ENCODE measurements at places on chromosomes 4 and X. TPM values are rescaled to one million over a fixed set of nuclear protein-coding genes. Genes with fewer than 3 reads are reported as not detected.

DNA sequence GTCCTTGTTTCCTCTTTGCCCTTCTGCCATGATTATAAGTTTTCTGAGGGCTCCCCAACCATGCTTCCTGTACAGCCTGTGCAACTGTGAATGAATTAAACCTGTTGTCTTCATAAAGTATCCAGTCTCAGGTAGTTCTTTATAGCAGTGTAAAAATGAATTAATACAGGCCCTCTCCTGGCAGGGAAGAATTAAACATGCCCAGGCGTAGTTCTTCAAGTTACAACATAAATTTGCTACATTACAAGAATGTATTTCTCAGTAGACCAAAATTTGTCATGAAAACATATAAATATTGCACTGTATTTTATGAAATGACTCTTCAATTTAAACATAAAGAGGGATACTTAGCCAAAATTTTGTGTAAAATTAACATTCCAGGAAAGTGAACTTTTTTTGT, 1089.9 kb upstream of the PCDH10 start:
- DNase-seq: no peak

DNA sequence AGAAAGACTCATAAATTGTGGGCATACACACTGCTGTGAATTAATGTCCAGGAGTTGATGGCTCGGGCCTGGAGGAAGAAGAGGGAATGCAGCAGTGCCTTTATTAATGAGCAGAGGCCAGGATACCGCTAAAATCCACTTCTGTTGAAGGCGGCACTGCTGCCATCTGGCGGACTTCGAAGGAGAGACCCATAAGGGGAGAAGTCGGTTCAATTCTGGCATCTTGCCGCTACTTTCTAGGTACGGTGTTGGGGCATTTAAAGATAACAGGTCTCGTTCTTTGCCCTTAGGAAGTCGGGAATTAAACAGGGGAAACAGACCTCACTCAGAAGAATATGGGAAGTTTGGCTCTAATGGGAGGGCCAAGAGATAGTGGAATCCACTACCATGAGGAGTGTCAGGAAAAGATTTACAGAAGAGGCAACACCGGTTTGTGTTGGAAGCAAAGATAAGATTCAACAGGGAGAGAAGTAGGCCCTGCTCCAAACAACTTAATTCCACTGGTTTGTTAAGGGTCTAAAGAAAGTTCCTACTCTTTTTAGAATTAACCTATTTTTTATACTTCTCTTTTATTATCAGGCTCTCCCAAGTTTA, 133.6 kb upstream of the GIMD1 start:
- peak; percentile 53 for DNase-seq

DNA sequence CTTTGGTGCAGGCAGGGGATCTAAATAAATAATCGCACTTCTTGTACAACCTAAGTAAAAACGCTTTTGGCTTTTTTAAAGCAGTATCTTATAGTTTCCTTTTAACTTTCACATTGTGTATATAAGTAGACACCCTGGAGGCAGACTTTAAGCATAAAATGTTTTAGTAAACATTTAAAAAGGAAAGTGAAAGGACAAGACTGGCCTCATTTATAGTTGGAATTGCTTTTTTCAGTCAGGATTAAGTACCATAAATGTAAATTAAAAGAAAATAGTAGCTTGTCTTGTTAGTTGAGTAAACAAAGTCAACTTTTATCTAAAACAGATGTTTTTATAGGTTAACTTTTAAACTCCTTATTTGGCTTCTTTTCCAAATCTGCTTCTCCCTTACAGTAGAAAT, 39.7 kb downstream of the PTPN13 start:
- DNase-seq: no peak

DNA sequence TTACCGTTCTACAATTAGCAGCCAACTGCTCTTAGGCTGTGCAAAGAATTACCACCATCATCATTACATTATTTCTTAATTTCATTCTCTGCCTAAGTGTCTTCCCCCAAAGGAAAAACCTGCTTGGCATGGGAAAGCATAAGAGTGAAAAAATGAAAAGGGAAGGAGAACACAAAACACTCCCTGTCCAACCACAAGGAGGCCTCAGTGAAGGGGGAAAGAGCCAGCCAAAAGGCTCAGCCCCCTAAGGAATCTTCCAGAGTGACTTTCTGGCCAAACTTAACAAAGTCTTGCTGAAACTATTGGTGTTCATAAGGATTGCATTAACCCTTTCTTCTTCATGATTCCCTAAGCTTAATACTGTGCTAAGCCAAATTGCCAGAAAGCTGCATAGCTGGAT, 287.4 kb downstream of the SMARCA1 start:
- no peak for DNase-seq

- no peak for DNase-seq
Measured at GRCh38 chrX:2933125-2933900, 4.2 kb upstream of the ARSD start.

GRCh38 chr4:123386609-123387008, 10.0 kb upstream of the SPRY1 start:
- DNase-seq: peak; percentile 73

DNA sequence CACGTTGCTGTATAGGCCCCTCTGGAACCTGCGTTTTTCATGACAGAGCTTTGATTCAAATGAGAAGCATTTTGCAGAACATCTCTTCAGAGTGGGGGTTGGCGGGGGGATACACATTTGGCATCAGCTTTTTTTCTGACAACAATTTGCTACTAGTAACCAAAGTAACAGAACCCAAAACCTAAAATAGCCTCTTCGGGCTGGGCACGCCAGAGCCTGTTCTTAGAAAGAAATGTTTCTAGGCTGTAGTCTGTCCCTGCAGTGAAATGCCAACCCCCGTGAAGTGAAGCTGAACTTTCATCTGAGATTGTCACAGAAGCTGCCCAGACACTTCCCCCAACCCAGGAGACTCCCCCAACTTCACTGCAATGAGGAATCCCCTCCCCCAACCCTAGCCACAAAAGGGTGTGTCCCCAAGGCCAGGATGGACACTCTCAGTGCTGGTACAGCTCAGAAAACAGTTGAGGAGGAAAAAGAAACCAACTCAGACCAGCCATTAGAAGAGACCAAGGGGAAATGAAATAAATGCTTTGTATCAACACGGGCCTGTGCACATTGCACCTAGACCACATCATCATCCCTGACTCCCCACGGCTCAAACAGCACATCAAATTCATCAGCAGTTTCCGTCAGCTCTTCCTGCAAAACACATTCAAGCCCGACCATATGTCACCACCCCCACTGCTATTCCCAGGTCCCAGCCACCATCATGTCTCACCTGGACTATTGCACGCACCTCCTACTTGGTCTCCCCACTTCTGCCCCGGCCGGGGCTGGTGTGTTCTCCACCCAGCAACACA, 8.4 kb upstream of the MAN2B2 start:
- no peak for DNase-seq

DNA sequence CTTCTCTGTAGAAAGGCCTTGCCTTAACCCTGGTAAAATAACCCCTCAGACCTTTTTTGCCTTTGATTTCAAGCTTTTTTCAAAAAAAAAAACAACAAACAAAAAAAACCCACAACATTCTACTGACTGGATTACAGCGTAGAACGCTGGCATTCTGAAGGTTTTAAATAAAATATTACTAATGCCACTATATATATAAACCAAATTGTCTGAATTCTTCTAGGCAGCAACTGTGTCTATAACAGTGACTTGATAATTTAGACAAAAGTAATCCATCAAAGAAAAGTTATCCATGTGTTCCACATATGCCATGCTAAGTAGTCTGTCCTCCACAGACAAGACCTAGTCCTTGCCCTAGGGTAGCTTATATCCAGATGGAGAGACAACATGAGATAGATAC, 33.6 kb upstream of the CXCL8 start:
- DNase-seq: no peak

GRCh38 chr4:109183931-109184490, 118.4 kb downstream of the COL25A1 start:
- DNase-seq: no peak

DNA sequence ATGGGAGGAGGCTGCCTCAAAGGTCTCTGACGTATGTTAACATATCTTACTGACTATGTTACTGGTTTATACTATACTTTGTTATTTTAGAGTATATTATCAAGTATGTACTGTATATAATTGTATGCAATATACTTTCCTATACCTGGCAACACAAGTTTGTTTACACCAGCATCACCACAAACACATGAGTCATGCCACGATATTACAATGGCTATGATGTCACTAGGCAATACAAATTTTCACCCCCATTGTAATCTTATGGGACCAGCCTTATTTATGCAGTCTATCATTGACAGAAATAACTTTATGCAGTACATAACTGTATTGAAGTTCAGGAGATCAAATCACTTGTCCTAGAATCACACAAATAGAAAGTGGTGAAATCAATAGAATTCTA, 329.9 kb upstream of the SLC7A11 start:
- DNase-seq: no peak

GRCh38 chr4:99593781-99594641, 19.4 kb downstream of the MTTP start:
- no peak for DNase-seq

- peak; percentile 81 for DNase-seq
Measured at GRCh38 chr4:106773076-106773905, 262.8 kb downstream of the DKK2 start.

DNA sequence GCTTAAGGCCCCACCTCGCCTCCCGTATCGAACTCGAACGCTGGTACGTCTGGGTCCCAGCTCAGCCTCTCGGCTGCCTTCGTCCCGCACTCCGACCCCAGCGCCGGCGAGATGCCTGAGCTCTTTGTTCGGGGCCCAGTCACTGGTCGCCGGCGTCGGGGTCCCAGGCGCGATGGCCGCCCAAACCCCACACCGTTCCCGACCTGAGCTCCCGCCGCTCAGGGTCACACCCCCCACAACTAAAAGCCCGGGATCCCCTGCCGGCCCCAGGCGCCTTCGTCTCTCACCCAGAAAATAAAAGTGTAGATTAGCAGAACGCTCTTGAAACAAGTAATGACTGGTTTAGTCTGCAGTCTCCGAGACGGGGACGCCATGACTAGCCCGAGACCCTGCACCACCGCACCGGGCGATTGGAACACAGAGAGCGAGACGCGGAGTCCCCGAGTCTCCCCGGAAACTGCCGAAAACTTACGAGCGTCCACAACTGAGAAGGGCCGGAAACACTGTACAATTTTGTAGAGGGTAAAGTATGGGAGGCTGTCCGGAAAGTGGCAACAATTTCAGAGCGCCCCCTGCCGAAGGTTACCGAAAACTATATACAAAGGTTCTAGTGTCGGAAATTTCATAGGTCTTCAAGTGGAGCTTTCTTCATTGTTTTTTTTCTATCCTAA, at the start of gene TSPAN6:
TSS of gene TSPAN6 (minus strand) at position 486 of the 671 bp plus-strand sequence. CDS start at position 374, 112 bp downstream.
- DNase-seq: peak; percentile 90

- no peak for DNase-seq
Measured at GRCh38 chr4:121243485-121243884, 79.4 kb upstream of the TNIP3 start.

DNA sequence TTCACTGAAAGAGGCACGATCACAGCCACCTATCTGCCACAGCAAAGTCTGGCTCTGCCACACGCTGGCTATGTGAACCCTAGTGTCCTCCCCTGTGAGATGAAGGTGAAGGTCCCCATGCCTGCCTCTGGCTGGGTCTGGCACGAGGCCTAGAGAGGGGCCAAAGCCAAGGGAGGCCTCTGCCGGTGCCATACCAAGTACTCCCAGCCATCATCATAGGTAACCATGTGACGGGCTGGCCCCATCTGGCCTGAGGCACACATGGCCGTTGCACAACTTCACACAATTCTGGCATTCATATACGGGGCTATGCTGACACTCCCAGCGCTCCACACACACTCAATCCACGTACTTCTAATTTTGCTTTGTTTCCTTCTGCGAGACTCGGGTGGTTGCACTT, 15.3 kb downstream of the NOP14 start:
- no peak for DNase-seq

GRCh38 chr4:74441744-74442143, 3.2 kb upstream of the AREG start:
- DNase-seq: no peak

GRCh38 chrX:20743046-20743445, 476.3 kb upstream of the RPS6KA3 start:
- DNase-seq: no peak

GRCh38 chrX:18252644-18253359, 32.1 kb upstream of the BEND2 start:
- peak; percentile 7 for DNase-seq

DNA sequence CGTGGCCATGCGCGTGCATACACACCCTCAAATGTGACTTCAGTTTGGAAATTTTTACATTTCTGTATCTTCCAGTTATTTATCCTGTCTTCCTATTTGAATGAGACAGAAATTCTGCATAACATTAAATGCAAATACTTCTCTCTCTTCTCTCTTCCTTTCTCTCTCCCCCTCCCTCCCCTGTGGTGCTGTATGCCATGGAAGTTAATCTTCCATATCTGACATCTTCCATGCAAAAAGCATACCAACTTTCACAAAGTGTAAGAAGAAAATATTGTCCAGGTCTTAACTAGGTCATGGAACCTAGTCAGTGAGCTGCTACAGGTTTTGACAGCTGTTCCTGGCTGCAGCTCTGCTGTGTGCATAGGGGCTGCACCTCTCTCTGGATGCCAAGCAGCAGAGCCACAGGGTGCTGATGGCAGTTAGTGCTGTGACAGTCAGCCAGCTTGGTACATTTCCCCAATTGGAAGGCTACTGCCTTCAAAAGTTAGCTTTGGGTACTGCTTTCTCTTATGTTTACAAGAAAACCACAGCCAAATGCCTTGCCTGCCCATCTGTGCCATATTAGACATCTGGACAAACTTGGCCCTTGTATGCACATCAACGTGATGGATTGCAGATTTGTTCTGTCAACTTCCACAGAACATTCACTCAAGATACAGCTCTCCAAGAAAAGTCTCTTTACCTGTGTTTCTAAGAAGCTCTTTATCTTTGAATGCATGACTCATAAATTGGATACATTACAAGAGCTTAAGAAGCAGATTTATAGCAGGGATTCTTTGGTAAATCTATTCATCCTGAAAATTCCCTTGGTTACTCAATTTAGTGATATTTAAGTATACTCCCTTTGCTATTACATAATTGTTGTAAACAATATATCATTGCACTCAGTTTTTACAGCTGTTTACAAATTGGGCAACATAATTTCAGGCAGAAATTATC, 623.8 kb downstream of the EPHA5 start:
- DNase-seq: peak; percentile 50

PDE6B gene
- total RNA-seq: 2.1 TPM

DUSP21 gene
- not detected for total RNA-seq

ASMT gene
- total RNA-seq: not detected

REELD1 gene
- not detected for total RNA-seq

FABP2 gene
- total RNA-seq: not detected

H2BW1 gene
- total RNA-seq: not detected

IL1RAPL1 gene
- total RNA-seq: not detected

PTCHD1 gene
- total RNA-seq: 0.03 TPM

FANCB gene
- 0.88 TPM for total RNA-seq

VEGFD gene
- total RNA-seq: not detected

HERC6 gene
- total RNA-seq: 11.7 TPM

ASB12 gene
- total RNA-seq: 0.83 TPM

All from myocyte (in vitro differentiated cells).